NCI-H526 (cell line): ENCODE measurements at places on chromosomes 12 and 14.

DNA sequence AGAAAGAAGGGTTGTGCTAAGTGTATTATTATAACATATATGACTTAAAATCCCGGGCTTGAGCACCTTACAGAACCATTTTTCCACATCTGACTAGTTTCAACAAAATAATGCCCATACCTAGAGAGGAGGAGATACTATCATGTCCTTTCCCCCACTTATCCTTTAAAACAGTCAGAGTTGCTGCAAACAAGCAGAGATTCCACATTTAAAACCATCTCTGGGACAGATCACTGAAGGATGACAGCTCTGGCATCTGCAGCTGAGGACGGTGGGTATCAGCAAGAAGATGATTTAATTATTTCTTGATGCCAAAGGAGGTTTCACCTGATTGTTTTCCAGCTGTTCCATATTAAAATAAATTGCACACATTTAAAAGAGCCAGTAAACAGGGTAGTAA is 328.0 kb upstream of the TMTC1 start:
- no peak for DNase-seq

- no peak for DNase-seq
Observed at GRCh38 chr12:40693207-40693821, 1.1 kb downstream of the CNTN1 start.

DNA sequence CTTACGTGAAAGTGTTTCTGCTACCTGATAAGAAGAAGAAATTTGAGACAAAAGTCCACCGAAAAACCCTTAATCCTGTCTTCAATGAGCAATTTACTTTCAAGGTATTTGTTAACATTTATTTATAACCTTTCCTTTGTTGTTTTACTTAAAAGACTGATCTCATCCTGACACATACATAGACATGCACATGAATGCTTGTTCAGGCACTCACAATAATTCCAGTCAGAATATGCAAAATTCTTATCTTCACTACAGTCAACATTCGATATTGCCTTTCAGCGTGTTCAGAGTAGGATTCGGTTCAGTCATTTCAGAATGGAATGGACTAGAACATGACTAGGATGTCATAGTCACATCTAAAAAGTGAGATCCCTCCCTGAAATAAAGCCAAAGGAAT is 394.6 kb downstream of the PAWR start:
- DNase-seq: peak; percentile 23

GRCh38 chr12:109871668-109872314 is 8.6 kb downstream of the GLTP start:
- no peak for DNase-seq

GRCh38 chr14:60840313-60840712 is 105.8 kb downstream of the MNAT1 start:
- DNase-seq: no peak

DNA sequence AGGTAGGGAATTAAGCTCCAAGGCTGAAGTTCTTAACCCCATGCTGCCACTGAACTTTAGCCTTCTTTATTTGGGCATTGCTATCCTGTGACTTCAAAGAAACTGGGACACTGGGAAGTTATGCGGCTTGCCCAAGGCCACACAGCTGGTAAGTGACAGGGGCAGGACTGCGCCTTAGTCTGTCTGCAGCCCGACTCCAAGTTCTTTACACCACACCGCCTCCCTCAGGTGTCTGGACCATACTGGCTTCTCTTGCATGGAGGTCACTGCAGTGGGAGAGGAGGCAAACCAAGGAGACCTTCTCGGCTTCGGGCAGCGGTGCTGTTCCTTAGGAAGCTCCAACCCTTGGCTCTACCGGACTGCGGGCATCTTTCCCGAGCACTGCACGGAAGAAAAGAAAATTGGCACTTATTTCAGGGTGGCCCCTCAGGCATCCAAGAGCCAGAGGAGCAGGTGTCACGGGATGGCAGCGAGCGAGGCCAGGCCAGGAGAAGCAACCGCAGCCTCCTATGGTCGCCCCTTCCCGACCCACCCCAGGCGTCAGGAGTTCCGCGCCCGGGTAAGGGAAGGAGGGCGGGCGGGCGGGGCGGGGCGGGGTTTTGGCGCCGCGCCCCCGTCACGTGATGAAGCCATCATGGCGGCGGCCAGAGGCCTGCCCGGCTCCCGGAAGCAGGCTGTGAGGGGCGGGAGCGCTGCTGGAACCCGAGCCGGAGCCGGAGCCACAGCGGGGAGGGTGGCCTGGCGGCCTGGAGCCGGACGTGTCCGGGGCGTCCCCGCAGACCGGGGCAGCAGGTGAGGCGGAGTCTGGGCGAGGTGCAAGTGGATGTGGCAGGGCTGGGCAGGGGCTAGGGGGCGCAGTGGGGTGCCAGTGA is 16.4 kb upstream of the ESPL1 start:
- DNase-seq: peak; percentile 81

GRCh38 chr12:124956571-124956970 is 32.4 kb downstream of the DHX37 start:
- DNase-seq: no peak

GRCh38 chr12:69339999-69340398 is 8.2 kb upstream of the LYZ start:
- no peak for DNase-seq

GRCh38 chr14:98077176-98077575 is 1194.8 kb downstream of the BCL11B start:
- peak; percentile 76 for DNase-seq

- DNase-seq: no peak
Observed at GRCh38 chr14:36517242-36518030, 2.6 kb downstream of the NKX2-1 start.

- DNase-seq: no peak
Observed at GRCh38 chr12:49339464-49339861, 2.5 kb upstream of the C1QL4 start.

DNA sequence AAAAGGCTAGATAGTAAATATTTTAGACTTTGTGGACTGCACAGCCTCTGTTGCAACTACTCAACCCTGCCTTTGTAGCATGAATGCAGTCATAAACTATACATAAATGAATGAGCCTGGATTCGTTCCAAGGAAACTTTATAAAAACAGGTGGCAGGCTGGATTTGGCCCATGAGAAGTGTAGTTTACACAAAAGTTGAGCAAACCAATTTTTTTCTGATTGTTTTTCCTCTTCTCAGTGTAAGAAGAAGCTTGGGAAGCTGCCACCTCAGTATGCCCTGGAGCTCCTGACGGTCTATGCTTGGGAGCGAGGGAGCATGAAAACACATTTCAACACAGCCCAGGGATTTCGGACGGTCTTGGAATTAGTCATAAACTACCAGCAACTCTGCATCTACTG is 9.5 kb downstream of the OAS1 start:
- no peak for DNase-seq

- no peak for DNase-seq
Observed at GRCh38 chr12:12877153-12877768, 14.1 kb upstream of the GPRC5A start.

GRCh38 chr14:68487805-68488590 is 304.9 kb downstream of the ZFP36L1 start:
- DNase-seq: no peak

- DNase-seq: no peak
Observed at GRCh38 chr12:43062201-43062895, 472.8 kb upstream of the PRICKLE1 start.

DNA sequence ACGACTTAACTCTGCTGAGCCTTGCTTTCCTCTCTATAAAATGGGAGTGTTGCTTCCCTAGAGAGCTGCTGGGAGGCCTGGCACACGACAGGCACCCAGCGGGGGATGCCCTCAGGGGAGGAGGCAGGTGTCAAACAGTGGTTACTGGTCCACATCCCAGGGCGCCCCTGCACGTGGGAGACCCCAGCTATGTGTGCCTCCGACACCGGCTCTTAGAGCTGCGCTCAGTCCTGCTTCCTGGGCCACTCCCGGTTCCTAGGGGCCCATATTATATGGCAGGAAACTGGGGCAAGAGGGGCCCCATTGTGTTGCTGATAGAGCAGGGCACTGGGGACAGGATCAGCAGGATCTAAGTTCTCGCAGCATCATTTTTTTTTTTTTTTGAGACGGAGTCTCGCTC is 47.3 kb downstream of the CHGA start:
- no peak for DNase-seq

DNA sequence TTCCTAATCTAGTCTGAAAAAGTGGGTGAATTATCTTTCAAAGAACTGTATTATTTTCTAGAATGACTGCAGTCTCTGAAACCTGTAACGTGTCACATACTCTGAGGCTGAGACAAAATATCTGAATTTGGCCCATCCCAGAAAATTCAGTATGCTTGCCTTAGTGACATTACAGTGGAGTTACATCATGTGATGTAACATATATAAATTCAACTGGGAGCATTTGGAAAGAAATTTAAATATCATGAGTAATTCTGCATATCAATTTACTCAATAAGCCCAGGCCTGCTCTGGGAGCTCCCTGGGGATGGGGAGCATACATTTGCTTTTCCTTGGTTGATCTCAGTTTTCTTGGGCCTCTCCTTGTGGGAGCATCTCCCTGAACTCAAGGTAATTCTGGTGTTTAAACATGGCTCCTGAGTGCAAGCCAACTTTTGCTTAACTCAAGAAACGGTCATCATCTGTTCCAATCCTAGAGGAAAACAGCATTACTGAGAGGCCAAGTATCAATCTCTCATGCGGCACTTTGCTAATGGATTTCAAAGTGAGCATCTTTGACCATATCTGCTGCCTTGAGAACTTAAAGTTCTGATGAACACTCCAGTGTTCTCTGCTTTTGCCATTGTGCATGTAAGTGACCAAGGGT is 54.4 kb downstream of the AKAP6 start:
- no peak for DNase-seq

GRCh38 chr12:122975790-122976647 is 975 bp downstream of the OGFOD2 start:
- no peak for DNase-seq

GRCh38 chr12:58803908-58804307 is 116.4 kb downstream of the LRIG3 start:
- no peak for DNase-seq

DNA sequence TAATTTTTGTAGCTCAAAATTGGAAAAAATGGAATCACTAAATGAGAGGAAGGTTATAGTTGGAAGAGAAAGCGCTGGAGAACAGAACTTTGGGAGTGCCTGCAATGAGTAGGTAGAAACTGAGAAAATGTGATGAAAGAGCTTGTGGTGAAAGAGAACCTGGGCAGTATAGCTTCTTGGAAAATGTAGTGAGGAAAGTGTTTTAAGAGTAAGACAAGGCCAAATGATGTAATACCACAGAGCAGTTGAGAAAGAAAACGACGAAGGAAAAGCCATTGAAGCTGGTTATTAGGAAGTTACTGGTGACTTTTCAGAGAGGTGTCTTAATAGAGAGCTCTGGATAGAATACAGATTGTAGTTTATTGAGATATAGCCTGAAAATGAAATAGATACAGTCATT is 255.3 kb downstream of the AEBP2 start:
- DNase-seq: no peak

DNA sequence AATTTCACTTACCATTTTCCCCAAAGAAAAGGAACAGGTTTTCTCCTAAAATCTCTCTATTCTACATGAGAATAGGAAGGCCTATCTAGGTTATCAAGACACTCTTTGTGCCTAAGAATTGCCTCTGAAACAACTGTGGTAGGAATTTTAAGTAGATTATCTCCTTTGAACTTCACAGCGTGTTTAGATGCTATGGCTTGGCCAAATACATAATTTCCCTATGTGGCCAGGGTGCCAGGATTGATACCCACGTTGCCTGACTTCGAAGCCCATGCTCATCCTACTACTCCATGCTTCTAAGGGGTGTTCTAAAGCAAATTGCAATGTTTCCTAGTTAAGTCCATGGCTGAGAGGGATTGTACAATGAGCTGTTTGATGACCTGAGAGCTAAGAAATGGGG is 241.5 kb upstream of the FBXO33 start:
- no peak for DNase-seq

- DNase-seq: no peak
Observed at GRCh38 chr14:102011631-102012030, 47.3 kb downstream of the DYNC1H1 start.

- DNase-seq: no peak
Observed at GRCh38 chr12:48525332-48525731, at the start of gene OR8S1. Gene OR8S1, plus strand, starts transcription at chr12:48525632. Its CDS starts 0 bp downstream, at chr12:48525632.

GRCh38 chr14:22202313-22202712 is 386.7 kb downstream of the DAD1 start:
- DNase-seq: no peak

DNA sequence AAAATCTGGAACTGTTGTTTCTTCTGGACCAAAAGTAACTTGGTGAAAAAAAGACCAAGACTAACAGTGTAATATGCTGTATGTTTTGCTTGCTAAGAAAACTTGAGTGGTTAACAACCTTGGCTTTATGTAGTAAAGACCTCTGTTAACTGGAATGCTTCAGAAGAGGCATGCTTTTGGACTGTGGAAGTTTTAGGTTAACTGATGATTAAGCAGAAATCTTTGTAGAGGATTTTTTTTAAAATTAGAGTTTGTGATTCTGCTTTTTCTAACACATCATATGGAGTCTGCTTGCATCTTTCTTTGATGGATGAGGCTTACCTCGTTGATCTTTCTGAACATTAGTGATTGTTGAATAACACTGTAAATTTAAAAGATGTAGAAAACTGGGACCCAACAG is 17.5 kb downstream of the PELI2 start:
- no peak for DNase-seq

- no peak for DNase-seq
Observed at GRCh38 chr12:73220951-73221350, 948.8 kb downstream of the TRHDE start.

DNA sequence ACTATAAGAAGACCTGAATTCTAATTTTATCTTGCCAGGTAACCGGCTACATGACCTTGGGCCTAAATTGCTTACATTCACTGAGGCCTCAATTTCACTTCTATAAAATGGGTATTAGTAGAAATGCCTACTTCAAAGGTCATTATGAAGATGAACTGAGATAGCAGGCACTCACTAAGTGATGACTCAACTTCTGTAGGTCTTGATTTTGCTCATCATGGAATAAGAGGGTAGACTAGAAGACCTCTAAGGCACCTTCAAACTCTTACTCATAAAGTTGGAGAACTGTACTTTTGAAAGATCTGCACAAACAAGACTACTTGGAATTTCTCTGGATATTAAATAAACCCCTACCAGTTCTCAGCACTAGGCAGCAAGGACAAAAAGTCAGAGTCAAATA is 39.3 kb upstream of the FRMD6 start:
- DNase-seq: no peak

DNA sequence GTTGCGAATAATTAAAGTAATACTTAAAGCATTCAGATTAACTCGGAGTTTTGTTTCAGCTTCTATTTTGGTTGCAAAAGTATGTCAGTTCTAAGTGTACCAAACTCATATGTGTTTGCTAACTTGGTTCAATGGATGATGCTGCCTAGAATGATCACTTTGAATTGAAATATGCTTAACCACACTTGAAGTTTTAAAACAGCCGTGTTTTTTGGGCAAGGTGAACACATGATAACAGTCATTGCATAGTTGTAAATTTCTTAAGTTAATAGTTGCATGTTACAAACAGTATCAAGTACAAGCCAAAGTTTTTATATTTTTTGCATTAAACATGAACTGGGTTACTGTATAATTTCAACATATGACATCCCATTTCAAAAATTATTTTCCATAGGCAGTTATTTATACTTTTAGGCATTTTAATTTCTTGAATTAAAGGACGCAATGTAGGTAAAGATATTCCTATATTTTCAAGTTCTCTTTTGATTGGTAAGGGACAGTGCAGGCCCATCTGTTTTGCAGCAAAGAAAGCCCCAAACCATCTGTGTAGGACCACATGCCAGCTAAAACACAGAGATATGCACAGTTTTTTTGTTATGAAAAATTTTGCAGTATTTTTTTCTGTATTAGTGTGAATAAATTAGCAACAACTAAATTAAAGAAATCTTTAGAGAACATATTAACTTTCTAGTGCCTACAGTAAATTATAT is 575.5 kb downstream of the PRKD1 start:
- no peak for DNase-seq
